ENCODE measurements at places on chromosomes 6 and 20.

GRCh38 chr6:111263837-111264236 lies 176.5 kb downstream of the SLC16A10 start:
- no peak for DNase-seq

GRCh38 chr6:26194816-26195375 lies 107.7 kb downstream of the HFE start:
- no peak for DNase-seq

- no peak for DNase-seq
Measured at GRCh38 chr6:166650824-166651807, 24.1 kb upstream of the RPS6KA2 start.

GRCh38 chr6:45845567-45845966 lies 170.1 kb downstream of the CLIC5 start:
- DNase-seq = no peak

DNA sequence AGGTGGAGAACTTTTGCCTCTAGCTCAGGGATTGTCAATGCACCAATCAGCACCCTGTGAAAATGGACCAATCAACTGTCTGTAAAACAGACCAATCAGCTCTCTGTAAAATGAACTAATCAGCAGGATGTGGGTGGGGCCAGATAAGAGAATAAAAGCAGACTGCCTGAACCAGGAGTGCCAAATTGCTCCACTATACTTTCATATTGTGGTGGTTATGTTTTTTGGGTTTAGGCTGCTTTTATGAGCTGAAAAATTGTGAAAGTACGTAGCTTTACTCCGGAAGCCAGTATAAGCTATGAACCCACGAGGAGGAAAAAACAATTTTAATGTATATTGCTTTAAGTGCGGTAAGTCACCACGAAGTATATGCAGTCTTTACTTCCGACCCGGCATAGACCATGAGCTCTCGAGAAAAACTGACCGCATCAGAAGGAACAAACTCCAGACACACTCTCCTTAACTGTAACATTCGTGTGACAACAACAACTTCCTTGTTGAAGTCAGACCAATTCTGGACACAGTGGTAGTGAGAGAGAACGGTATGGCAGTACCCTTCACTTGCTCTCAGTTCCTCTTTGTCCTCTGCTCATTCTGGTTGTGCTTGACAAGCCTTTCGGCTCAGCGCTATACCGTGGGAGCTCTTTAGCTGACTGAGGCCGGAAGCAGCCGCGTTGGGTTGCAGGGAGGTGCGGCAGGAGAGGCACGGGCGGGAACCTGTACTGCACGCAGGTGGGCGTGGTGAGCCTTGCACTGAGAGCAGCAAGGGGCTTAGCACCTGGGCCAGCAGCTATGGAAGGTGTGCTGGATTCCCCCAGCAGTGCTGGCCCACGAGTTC lies 81.9 kb upstream of the E2F3 start:
- peak; percentile 80 for DNase-seq

- DNase-seq = peak; percentile 23
Measured at GRCh38 chr6:5506149-5506548, 244.8 kb downstream of the FARS2 start.

DNA sequence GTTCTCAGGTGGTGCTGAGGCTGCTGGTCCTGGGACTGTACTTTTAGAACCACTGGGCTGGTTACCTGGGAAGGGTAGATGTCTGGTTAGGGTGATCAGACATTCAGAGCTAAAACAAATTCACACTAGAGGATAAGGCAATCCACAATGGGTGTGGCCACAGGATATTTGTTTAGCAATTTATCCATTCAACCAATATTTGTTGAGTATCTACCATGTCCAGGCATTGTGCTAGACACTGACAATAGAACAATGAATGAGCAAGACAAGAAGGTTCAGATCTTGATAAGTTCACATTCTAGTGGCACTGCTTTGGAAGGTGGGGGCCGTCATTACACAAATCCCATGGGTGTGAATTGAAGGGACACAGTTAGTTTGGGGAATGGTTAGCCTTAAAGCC lies 131.7 kb downstream of the BCAS1 start:
- no peak for DNase-seq

DNA sequence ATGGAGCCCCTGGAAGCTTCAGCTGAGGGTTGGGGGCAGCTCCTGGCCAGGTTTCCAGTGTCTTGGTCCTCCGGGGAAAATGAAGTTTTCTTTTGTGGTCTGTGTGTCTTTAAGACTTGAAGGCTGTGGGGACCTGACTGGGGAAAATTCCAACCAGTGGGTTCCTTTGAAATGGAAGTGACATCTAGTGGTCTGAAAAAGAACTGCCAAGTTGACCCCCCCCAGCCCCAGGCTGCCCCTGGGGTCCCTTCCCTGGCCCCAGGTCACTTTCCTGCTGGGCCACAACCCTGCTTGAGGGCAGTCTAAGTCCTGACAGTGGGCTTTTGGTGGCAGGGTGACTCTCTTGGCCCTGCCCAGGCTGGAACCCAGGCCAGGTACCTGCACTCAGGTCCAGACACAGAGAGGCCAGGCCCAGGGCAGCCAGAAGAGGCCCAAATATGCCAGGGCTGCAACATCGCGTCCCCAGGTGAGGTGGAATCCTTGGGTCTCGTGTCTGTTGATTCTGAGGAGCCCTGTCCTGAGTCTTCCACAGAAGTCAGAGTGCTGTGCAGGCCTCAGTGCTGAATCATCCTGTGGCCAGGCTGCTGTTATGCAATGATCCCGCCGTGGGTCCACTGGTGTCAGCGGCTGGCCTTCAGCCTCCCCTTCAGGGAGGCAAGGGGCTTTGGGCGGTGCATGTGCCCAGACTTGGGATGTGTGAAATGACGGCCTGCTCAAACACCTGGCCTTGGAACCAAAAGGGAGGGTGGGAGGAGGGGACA lies 68.4 kb downstream of the VEGFA start:
- peak; percentile 55 for DNase-seq

GRCh38 chr6:154754152-154754551 lies 20.9 kb downstream of the SCAF8 start:
- DNase-seq = no peak

Measured in GM13977 (cell line).